Endothelial cell (in vitro differentiated cells): ENCODE measurements at places on chromosomes 2 and 18. TPM values are rescaled to one million over a fixed set of nuclear protein-coding genes. Genes with fewer than 3 reads are reported as not detected.

IFT172 gene
- 32.2 TPM for total RNA-seq

DNA sequence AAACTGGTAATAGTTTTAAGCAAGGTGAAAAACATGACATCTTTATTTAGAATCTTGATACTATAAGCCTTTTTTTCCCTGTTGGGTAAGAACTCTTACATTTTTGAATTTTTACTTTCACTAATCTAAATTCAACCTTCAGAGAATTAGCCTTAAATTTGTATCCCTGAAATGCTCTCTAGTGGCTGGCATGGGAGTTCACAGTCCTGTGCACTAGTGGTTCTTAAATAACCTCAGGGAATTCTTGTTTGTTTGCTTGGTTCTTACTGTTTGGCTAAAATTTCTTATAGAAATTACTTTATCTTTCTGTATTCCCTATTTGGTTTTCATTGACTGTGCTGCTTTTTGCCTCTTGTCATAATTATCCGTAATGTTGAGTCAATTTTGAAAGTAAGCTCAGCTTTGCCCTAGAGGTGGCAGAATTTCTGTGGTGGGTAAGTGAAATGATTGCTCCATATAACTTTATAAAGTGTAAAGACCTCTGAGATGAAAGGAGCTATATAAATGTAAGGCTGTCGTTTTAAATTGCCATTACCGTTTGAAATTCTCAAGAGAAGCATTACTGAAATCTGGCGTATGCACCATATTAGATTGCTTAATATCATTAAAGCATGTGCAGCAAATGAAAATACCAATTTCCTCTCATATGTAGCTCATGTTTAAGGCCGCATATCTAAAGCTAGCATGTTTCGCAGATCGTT lies 391.3 kb upstream of the FIGN start:
- DNase-seq = no peak

DNA sequence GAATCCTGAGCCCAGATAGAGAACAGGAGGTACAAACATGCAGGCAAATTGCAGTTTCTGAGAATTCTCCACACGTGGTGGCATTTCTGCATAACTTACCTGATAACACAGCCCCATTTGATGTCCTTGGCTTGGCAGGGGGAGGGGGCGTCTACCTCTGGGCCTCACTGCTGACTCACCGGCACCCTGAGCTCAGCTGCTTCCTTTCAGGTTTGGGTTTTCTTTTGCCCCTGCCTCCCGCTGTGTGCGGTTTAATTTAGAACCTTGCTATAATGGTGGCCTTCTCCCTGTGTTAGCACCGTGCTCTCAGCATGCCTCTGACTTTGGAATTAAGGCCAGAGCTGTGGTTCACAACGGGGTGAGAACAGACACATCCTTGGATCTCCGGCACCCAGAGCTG lies 4.4 kb downstream of the CTIF start:
- DNase-seq = no peak

DNA sequence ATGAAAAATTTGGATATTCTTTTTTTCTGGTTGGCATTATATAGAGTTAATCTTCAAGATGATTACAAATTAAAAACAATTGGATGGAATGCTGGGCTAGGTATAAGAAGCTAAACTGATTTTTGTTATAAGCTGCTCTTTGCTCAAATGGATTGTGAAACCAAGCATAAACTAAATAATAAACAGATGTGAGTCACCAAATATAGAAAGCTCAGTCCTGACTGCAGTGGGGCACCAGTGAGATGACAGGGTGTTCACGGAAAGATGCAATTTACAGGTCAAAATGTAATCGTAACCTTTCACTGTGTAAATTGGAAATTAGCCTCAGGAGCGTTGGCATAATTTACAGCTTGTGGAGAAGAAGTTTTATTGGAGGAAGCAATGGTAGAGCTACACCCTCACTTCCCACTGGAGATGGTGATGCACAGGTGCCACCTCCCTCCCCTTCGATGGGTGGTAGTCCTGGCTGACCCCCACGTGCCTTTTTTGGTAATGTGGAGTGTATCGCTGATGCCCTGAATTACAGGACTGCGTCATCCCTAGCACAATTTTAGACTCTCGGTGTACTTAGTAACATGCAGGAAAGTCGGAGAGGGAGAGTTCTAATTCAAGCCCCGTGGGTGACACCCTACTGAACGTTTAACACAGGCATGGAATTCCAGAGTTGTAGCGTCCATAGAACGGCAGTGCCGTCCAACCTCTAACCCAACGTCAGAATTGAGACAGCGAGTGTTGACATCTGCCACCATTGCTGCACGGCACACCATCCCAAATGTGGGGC lies 73.9 kb upstream of the NFATC1 start:
- no peak for DNase-seq

GRCh38 chr18:68520406-68521075 lies 194.4 kb downstream of the TMX3 start:
- no peak for DNase-seq

- no peak for DNase-seq
Observed at GRCh38 chr18:37783771-37784170, 218.2 kb upstream of the CELF4 start.
